ENCODE measurements at places on chromosomes 6 and 20.

GRCh38 chr6:105994118-105994590 lies 92.0 kb upstream of the PRDM1 start:
- DNase-seq: no peak

- no peak for DNase-seq
Measured at GRCh38 chr20:50788045-50788991, 6.5 kb upstream of the BCAS4 start.

DNA sequence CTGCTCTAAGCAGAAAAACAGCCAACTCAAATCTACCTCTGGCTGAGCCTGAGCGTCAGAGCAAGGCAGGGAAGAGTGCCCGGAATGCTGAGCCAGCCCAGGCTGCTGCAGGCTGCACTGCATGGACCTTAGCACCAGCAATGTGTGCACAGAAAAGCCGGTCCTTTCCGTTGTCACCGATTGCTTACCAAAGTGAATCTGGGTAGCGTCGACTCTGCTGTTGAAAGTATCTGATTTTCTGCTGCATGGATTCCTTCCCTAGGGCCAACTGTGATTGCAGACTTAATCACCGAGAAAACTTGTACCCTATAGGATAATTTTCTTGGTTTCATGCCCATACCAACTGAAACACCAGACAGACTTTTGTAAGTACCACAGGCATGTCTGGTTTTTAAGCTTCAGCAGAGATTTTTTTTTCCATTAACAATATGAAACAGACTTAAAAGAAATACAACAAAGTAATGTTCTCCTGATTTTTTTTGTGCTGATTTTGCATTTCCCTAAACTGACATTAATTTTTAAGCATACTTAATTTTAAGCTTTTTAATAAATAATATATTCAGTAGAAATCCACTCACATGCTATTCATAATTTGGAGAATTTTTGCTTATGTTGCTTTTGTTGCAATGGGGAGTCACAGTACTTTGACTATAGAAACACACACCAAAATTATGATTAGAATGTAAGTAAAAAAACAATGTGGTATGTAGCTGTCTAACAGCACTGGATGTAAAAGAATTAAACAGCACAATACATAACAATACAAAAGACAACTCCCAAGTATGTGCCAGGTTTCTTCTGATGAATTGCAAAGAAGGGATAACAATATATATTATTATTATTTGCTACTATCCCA lies 218.0 kb downstream of the THBS2 start:
- DNase-seq: no peak

DNA sequence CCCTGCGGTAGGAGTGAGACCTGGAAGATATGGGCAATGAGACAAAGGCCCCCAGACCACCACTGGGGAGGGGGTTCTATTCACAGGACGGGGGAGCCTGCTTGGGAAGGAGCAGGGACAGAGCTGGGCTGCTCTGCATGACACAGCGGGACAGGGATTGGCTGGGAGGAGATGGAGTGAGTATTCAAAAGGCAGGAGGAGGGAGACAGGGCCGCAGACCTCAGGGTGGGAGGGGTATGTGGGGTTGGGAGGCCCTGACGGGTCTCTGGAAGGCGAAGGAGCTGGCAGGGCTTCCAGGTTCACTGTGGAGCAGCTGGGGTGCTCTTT lies 60.8 kb upstream of the RPS6KA2 start:
- no peak for DNase-seq

- DNase-seq: no peak
Measured at GRCh38 chr6:36358226-36358915, 21.7 kb upstream of the BNIP5 start.

DNA sequence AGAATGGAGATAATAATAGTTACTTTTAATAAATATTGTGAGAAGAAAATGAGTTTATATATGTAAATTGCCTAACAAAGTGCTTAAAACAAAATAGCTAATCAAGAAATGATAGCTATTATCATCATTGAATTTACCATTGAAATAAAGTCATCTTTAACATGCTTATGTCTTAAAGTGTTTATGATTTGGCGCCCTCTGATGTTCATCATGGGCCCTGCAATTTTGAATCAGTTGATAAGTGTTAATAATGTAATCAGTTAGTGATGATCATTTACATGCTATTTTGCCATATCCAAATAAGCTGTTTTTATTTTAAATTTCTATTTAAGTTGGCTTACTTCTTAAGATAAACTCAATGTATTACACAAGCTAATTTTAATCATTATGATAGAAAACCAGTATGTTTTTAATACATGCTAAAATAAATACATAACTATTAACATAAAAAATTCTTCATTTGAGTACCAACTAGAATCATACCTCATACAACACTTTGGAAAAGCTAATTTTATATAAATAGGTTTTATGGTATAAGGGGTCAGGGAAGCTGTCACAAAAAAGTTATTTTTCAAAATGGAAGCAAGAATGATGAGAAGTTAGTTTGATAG lies 39.2 kb upstream of the TPD52L1 start:
- DNase-seq: peak; percentile 10
